ENCODE measurements at places on chromosomes 5 and 9. TPM values are rescaled to one million over a fixed set of nuclear protein-coding genes. Genes with fewer than 3 reads are reported as not detected.
A peak's percentile ranks its signal among the peaks of the same experiment; 100 is the strongest.

DNA sequence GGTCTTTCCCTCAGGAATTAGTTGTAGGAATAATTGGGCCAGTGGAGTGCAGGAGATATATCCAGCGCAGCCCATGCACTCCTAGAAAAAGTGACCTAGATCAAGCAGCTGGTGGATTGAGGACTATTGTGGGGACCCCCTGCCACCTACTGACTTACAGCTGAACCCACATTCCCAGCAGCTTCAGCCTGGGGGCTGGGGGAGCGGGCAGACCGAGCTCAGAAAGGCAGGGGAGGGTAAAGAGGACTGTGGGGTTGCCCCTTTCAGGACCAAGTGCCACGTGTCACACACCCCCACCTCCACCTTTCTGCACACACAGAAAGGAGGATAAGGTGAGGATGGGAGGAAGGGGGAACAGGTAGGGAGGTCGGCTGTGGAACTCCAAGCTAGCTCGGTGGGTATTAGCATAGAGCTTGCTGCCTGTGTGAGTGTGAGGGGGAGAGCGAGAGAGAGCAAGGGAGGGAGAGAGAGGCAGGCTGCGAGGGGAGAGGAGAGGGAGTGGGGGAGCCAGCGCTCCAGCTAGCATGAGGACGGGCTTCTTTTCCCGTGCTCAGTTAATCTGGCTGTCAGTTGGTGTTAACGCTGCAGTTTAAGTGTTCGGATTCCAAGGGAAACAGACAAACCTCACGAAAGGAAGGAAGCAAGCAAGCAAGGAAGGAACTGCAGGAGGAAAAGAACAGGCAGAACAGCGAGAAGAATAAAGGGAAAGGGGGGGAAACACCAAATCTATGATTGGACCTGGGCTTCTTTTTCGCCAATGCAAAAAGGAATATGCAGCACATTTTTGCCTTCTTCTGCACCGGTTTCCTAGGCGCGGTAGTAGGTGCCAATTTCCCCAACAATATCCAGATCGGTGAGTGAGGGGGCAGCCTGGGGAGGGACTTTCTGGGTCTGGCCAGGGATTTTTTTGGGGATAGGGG lies at the start of gene GRIA1:
GRIA1 (plus strand) TSS at position 553 of the 920 bp plus-strand sequence.
- H3K4me1 ChIP-seq, result no peaks in the 10 kb centered on the region
- H3K27me3 ChIP-seq, result no peaks in the 10 kb centered on the region
- H3K4me3 ChIP-seq, result peak within 1 kb of the TSS; percentile 15
- no peak for DNase-seq
- no peaks in the 10 kb centered on the region for H3K36me3 ChIP-seq

- peaks cover 18% of the 10 kb centered on the region for H3K4me1 ChIP-seq
- no peak overlapping the region for H3K27ac ChIP-seq
- no peak for DNase-seq
- no peaks in the 10 kb centered on the region for H3K27me3 ChIP-seq
Observed at GRCh38 chr9:136488247-136489214, 5.7 kb upstream of the SEC16A start.

GRCh38 chr5:169717288-169717687 lies 80.2 kb downstream of the DOCK2 start:
- H3K36me3 ChIP-seq, result no peaks in the 10 kb centered on the region
- H3K27ac ChIP-seq, result no peak overlapping the region
- DNase-seq, result no peak

- H3K27ac ChIP-seq, result no peak overlapping the region
- no peak overlapping the region for H3K4me3 ChIP-seq
- H3K36me3 ChIP-seq, result no peaks in the 10 kb centered on the region
- DNase-seq, result no peak
- peaks cover 5% of the 10 kb centered on the region for H3K4me1 ChIP-seq
Observed at GRCh38 chr9:21796768-21797167, 5.7 kb upstream of the MTAP start.

GRCh38 chr9:92727716-92728700 lies 36.6 kb downstream of the BICD2 start:
- H3K27ac ChIP-seq, result no peak overlapping the region
- H3K36me3 ChIP-seq, result peaks cover 20% of the 10 kb centered on the region
- no peak overlapping the region for H3K4me3 ChIP-seq
- peaks cover 54% of the 10 kb centered on the region for H3K4me1 ChIP-seq

DNA sequence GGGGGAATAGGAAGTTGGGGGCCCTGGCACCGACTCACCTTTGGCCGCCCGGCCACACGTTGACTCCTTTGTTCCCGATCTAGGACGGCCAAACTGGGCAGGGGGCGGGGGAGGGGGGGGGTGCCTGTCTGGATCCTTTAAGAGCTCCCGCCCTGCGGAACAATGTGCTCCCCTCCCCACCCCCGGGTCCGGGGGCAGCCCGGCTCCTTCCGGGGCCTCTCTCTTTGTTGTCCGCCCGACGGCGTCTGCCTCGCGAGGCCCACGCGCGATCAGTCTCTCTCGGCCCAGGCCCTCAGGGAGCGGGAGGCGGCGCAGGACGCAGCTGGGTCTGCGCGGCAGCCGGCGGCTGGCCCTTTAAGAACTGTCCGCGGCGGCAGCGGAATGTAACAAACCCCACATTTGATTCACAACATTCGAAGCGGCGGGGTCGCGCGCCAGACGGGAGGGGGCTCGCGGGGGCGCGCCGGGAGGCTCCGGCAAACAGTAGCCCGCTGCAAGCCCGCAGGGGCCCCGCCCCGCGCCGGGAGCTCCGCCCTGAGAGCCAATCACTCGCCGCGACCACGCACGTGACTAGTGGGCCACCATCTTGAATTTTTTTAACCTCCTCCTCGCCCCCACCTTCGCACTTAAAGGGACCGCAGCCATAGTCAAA lies at the start of gene RNF44:
RNF44 (minus strand) TSS at position 501 of the 652 bp plus-strand sequence. CDS start 4,930 bp downstream, outside the sequence.
- peak; percentile 99 for DNase-seq
- H3K4me3 ChIP-seq, result peak within 1 kb of the TSS; percentile 90
- H3K4me1 ChIP-seq, result peaks cover 66% of the 10 kb centered on the region
- peak within 1 kb of the TSS; percentile 98 for H3K27ac ChIP-seq
- no peaks in the 10 kb centered on the region for H3K27me3 ChIP-seq
- peaks cover 2% of the 10 kb centered on the region for H3K36me3 ChIP-seq

GRCh38 chr5:113293975-113294310 lies 140.8 kb downstream of the TSSK1B start:
- H3K4me1 ChIP-seq, result peaks cover 26% of the 10 kb centered on the region
- H3K4me3 ChIP-seq, result peak overlapping the region; percentile 64

DNA sequence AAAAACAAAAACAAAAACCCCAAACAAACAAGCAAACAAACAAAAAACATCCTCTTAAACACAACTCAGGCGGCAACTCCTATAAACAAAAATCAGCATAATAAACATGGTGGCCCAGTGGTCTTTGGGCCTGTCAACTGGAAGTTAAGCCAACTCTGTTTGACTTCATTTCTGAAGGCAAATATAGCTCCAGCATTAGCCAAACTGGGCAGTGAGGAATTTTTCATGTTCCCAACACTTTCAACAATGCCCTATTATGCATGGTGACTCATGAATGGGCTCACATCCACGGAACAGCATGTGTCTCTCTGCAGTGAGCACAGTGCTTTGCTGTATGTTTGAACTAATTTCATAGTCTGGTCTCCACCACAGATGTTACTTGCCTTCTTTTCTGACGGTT lies 143.9 kb upstream of the STC2 start:
- peak overlapping the region; percentile 74 for H3K27ac ChIP-seq
- no peak overlapping the region for H3K4me3 ChIP-seq

DNA sequence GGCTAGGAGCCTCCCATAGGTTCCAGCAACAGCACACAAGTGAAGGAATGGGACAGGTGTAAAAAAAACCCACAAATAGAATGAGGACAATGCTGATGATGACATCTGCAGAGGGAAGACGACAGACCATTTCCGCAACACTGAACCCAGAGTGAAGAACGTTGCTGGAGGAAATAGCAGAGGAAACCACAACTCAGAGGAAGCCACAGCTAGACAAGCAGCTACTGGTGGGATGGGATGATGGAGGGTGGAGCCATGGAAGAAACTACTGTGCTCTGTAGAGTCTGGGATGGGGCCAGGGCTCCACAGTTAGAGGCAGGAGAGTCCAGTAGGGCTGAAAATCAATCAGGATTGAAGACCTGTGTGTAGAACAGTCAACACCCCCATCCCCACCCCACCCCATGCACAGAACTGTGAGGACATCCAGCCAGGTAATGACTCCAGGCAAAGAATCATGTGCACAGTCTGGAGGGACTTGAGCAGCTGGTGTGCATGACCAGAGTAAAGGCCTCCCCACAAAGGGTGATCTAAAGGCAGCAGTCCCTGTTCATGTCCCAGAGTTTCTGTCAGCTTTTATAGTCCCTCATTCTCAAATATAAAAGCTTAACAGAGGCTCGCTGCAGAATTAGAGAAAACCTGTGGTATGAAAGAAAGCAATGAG lies 65.2 kb upstream of the SPIN1 start:
- no peaks in the 10 kb centered on the region for H3K4me1 ChIP-seq
- H3K27ac ChIP-seq, result no peak overlapping the region
- no peak for DNase-seq
- H3K36me3 ChIP-seq, result no peaks in the 10 kb centered on the region

GRCh38 chr9:15007698-15008097 lies 97.5 kb upstream of the FREM1 start:
- no peak overlapping the region for H3K4me3 ChIP-seq
- H3K4me1 ChIP-seq, result no peaks in the 10 kb centered on the region
- no peaks in the 10 kb centered on the region for H3K36me3 ChIP-seq
- H3K27ac ChIP-seq, result no peak overlapping the region
- no peaks in the 10 kb centered on the region for H3K27me3 ChIP-seq

DNA sequence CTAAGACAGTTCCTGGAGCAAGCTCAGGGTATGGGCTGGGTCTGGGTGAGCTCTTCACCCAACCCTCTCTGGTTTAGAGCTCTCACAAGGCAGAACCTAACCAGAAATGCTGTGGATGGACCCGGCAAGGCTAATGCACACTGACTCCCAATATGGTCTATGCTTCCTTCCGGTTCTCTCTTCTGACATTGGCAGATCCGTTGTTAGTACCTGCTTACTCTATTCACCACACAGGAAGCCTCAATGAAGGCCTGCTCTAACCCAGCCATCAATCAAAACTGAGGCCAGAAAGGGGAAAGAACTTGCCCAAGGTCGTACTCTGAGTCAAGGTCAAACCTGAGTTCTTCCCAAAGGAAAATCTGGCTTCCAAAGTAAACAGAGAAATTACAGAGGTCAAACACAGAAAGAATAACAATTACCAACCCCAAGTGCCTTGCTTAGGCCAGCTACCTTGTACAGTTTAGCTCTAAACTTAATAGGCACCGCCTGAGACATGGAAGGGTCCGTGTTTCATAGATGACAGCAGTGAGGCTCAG lies 46.0 kb upstream of the AKNA start:
- H3K4me3 ChIP-seq, result no peak overlapping the region
- no peaks in the 10 kb centered on the region for H3K4me1 ChIP-seq
- no peaks in the 10 kb centered on the region for H3K27me3 ChIP-seq
- H3K27ac ChIP-seq, result no peak overlapping the region

DNA sequence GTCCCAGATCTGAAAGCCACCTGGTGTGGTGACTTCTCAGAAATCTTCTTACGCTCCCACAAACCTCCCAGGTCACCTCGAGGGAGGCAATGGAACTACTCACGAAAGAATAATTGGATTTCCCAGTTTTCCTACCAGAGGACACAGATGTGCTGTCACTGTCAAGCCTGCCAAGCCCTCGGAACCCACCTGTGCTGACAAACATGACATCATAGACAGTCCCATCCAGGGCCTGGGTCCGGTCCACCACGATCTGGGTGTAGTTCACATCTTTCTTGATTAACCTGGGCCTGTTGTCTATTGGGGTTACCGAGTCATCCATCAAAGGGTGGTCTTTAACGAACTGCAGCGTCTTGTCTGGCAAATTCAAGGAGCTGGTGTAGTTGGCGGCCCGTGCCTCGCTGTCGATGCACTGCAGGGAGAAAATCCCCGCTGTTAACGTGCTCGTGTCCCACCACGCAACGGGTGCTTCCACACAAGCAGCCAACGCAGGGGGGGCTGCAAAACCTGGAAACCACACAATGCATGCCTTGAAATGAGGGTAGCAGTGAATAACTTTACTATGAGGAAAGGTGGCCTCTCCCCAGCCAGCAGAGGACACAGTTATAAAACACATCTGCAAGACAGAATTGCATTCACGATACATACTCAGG lies 69.0 kb downstream of the SECISBP2 start:
- H3K4me3 ChIP-seq, result no peak overlapping the region
- DNase-seq, result no peak
- no peaks in the 10 kb centered on the region for H3K36me3 ChIP-seq
- H3K27me3 ChIP-seq, result no peaks in the 10 kb centered on the region
- peak overlapping the region; percentile 75 for H3K27ac ChIP-seq
- H3K4me1 ChIP-seq, result peaks cover 31% of the 10 kb centered on the region

DNA sequence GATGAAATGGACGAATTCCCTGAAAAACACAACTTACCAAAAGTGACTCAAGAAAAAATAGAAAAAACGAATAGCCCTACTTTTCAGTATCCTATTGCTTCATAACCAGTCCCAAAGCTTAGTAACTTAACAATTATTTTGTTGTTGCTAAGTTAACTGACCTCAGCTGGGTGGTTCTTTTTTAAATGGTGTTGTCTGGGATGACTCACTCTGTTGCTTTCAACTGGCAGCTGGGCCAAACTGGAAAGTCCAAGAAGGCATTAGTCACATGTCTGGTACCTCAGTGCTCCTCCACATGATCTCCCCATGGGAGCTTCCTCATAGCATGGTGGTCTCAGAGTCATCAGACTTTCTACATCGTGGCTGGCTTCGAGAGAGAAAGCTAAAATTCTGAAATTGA lies 47.8 kb upstream of the ADAMTS2 start:
- no peak overlapping the region for H3K27ac ChIP-seq
- no peak for DNase-seq
- no peaks in the 10 kb centered on the region for H3K36me3 ChIP-seq

GRCh38 chr5:172760136-172760535 lies 10.9 kb downstream of the DUSP1 start:
- no peak overlapping the region for H3K4me3 ChIP-seq
- no peaks in the 10 kb centered on the region for H3K27me3 ChIP-seq

GRCh38 chr5:156974328-156974727 lies 11.3 kb upstream of the TIMD4 start:
- no peak for DNase-seq
- H3K36me3 ChIP-seq, result no peaks in the 10 kb centered on the region
- no peaks in the 10 kb centered on the region for H3K27me3 ChIP-seq
- no peaks in the 10 kb centered on the region for H3K4me1 ChIP-seq
- no peak overlapping the region for H3K27ac ChIP-seq

GRCh38 chr9:121601194-121601593 lies 50.2 kb upstream of the DAB2IP start:
- no peak for DNase-seq
- no peak overlapping the region for H3K4me3 ChIP-seq
- H3K27me3 ChIP-seq, result no peaks in the 10 kb centered on the region
- H3K4me1 ChIP-seq, result peaks cover 47% of the 10 kb centered on the region
- H3K27ac ChIP-seq, result no peak overlapping the region
- no peaks in the 10 kb centered on the region for H3K36me3 ChIP-seq

Gene ACSL6
- total RNA-seq, result 0.49 TPM

Gene RANBP17
- total RNA-seq, result 5.4 TPM

Gene IRX1
- not detected for total RNA-seq

Gene GPR150
- 1.7 TPM for total RNA-seq

Gene SPATA31C1
- total RNA-seq, result not detected

Gene LHX3
- not detected for total RNA-seq

Gene COL27A1
- 17.2 TPM for total RNA-seq
